ENCODE measurements at places on chromosomes 6 and 20.

GRCh38 chr6:105458551-105458950 is 55.7 kb upstream of the PREP start:
- no peak for DNase-seq

DNA sequence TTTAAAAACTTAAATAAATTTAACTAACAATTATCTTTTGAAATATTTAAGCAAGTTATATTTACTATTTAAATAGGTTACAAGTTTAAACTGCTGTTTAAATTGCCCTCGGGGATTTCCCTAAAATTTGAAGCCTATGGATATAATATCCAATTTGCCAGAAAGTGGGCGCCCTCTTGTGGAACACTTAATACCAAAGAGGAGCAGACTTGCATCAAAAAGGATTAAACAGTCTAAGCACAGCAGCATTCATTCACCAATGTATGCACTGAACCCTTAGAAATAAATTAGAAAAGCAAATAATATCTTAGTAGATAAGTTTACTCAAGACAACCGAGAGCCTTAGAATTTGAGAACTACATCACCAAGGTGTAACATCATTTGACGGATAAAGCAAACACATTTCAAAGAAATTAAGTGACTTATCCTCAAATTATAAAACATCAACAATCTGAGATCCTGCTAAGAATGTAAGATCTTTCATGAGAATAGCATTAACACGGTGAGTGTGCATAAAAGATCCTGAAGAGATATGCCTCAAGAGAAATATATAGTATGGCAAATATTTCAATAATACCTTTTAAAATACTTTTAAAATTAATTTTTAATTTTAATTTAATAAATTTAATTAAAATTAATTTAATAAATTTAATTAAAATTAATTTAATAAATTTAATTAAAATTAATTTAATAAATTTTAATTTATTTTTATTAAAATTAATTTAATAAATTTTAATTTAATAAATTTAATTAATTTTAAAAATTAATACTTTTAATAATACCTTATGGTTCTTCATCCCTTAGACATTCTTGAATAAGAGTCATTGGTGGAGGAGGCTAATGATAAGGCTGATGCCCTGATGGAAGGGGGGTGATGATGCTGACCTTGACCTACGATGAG is 11.5 kb upstream of the MEP1A start:
- peak; percentile 26 for DNase-seq

- DNase-seq, result no peak
These were observed 86.5 kb upstream of the RREB1 start for GRCh38 chr6:7021301-7021700.

- DNase-seq, result no peak
These were observed 26.3 kb upstream of the FOXQ1 start for GRCh38 chr6:1285556-1285955.

- DNase-seq, result no peak
These were observed 1.8 kb downstream of the SLA2 start for GRCh38 chr20:36644032-36644705.

DNA sequence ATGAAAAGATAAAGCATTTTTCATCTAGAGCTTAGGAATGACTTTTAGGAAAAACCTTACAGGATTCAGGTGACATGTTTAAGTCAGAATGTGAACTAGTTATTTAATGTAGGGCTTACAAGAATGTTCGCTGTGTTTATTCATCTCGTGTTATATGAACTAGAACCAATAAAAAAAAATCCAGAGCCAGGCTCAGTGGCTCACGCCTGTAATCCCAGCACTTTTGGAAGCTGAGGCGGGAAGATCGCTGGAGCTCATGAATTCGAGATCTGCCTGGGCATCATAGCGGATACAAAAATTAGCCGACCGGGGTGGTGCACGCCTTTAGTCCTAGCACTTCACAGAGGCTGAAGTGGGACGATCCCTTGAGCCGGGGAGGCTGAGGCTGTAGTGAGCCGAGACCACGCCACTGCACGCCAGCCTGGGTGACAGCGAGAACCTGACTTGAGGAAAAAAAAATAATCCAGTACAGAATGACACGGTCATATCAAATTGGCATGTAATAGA is 46.3 kb downstream of the OR2B2 start:
- DNase-seq, result no peak

- DNase-seq, result no peak
These were observed 793.4 kb downstream of the TENT5A start for GRCh38 chr6:80959034-80959433.

GRCh38 chr6:157461000-157461915 is 80.3 kb downstream of the ZDHHC14 start:
- DNase-seq, result no peak

- no peak for DNase-seq
These were observed 4.5 kb upstream of the BRD2 start for GRCh38 chr6:32963866-32964265.

- DNase-seq, result no peak
These were observed 694 bp upstream of the FAM120B start for GRCh38 chr6:170305805-170306323.

DNA sequence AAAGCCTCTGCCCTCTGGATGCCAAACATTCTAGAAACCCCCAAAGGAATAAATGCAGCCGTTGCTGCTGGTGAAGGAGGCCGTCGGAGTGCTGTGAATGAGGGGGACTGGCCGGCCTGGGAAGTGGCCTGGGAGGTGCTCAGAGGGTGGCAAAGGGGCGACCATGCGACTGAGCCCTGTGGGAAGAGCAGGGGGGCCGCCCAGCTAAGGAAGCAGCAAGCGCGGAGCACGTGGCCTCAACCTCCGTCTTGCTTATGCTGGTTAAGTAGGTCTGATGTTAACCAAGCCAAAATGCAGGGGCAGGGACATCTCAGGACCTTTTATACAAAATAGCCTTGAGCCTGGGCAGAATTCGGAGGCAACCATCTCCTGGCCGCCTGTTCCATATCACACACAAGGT is 381.5 kb downstream of the TAF4 start:
- no peak for DNase-seq

GRCh38 chr20:63706852-63707557 is 771 bp downstream of the ARFRP1 start:
- peak; percentile 12 for DNase-seq

GRCh38 chr6:136761227-136761922 is 30.9 kb downstream of the MAP3K5 start:
- DNase-seq, result no peak

- DNase-seq, result no peak
These were observed 932 bp downstream of the PACRG start for GRCh38 chr6:162728706-162729105.

DNA sequence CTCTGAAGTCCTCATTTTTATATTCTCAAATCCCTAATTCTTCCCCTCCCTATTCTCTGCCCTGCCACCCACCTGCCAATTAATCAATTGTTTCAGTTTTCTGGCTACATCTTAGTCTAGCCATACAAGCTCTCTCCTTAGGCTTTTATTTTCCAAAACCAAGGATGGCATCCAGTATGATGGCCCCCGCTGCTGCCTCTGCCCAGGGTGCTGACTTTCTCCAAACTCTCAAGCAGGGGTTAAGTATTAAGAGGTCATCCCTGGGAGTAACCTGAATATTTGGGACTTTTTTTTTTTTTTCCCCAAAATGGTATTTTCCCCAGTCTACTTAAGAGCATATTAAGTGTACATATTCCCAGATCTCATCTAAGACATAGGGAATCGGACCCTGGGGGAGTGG is 183.8 kb downstream of the DHX35 start:
- DNase-seq, result no peak

- DNase-seq, result no peak
These were observed 66.1 kb downstream of the JPH2 start for GRCh38 chr20:44120676-44121425.

GRCh38 chr20:47521059-47521808 is 19.5 kb downstream of the NCOA3 start:
- DNase-seq, result no peak

GRCh38 chr20:37468886-37469285 is 52.2 kb upstream of the NNAT start:
- no peak for DNase-seq

DNA sequence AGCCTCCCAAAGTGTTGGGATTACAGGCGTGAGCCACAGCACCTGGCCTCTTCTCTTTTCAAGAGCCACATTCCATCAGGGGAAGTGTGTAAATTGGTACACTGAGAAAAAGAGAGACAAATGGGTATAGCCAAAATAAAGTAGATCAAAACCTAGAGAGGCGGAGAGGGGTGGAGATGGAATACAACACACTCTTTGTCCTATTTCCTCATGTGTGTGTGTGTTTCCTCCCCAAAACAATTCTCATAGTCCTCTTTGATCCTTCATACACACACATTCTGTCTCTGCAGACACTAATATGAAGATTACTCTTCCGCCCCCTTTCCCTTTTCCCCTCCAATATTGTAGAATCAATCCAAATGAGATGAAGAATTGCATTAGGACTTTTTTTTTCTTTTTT is 16.0 kb downstream of the PXT1 start:
- DNase-seq, result no peak

DNA sequence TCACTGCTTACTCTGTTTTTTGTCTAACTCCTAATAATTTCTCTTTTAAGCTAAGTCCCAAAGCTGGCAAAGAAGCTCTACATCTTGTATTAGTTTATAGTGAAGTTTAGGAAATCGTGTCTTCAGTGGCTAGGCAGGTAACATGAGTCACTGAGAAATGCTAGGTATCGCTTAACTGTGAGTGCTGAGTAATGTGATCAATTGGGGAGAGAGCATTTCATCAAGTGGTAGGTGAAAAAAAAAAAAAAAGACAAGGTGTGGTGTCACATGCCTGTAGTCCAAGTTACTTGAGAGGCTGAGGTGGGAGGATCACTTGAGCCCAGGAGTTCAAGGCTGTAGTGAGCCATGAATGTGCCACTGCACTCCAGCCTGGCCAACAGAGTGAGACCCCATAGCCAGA is 125.3 kb downstream of the FAM83B start:
- DNase-seq, result no peak

DNA sequence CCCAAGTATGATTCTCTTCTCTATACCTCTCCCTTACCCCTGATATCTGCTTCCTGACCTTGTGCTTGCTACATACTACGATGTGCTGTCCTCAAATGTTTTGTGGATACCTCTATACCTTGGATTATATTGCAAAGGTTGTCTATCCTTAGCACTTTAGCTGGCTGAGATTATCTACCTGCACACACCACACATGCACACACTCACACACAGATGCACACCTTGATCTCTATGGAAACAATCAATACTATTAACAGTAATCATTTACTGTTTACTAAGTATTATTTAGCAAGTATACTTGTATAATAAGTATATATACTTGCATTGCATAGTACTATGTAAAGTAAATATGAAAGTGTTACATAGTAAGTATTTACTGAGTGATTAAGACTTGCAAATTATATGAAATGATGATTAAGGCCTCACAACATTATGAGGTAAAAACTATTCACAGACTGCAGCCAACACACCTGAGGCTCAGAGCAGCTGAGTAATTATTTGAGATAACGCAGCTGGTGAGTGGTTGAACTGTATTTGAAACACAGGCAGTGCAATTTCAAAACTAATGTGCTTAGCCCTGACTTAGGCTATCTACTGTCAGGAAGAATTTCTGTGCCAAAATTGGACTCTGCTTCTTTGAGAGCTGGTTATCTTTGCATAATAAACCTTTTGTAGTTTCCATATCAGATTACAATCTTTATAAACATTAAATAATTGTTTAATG is 699.9 kb downstream of the FRK start:
- no peak for DNase-seq

DNA sequence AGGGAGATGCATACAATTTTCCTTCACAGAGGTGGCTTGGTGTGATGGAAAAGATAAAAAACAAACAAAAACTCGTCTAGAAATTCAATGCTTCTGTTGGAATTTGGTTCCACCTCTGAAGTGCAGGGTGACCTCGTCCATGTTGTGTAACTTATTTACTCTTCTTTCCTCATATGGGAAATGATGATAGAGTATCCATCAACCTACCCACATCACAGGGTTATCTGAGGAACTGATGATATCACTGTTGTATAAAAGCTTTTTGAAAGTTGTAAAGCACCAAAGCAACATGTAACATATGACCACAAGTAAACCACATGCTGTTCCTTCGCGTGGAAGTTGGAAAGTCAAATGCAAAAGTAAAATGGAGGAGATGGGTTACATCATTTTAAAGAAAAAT is 212.0 kb upstream of the SGK1 start:
- no peak for DNase-seq

DNA sequence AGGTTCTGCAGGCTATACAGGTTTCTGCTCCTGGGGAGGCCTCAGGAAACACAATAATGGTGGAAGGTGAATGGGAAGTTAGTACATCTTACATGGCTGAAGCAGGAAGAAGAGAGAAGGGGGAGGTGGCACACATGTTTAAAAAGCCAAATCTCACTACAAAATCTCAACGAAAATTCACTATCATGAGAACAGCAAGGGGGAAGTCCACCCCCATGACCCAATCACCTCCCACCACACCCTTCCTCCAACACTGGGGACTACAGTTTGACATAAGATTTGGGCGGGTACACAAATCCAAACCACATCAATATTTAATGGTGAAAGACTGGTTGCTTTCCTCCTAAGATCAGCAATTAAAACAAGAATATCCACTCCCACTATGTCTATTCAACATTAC is 13.8 kb upstream of the POLR1H start:
- DNase-seq, result no peak

- no peak for DNase-seq
These were observed 4.2 kb downstream of the IL17A start for GRCh38 chr6:52190409-52190808.

DNA sequence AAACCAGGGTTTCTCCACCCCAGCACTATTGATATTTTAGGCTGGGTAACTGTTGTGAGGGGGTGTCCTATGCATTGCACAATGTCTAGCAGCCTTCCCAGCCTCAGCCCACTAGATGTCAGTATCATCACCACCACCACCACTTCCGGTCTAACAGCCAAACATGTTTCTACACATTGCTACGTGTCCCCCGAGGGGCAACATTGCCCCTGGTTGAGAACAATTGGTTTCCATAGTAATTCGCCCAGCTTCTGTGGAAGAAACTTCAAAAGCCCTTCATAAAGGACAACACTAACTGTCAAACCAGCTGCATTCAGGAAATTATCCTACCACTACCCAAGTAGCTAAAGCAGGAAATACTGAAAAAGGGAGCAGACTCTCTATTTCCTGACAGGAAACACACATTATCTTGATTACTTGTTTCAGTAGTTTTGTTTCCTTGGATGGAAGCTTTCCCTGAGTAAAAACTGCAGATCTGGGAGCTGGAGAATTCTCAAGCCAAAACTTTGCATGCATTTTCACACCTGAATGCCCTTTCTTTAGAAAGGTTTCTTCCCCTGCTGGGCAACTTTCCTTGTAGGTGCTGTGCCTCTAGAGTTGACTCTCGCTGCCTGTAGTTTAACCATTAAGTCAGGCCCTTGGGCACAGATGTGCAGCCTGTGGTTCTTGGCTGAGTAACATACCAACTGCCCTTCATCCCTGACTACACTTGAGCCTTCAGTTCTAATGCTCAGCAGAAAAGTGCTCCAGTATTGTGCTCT is 23.6 kb downstream of the PKHD1 start:
- no peak for DNase-seq

DNA sequence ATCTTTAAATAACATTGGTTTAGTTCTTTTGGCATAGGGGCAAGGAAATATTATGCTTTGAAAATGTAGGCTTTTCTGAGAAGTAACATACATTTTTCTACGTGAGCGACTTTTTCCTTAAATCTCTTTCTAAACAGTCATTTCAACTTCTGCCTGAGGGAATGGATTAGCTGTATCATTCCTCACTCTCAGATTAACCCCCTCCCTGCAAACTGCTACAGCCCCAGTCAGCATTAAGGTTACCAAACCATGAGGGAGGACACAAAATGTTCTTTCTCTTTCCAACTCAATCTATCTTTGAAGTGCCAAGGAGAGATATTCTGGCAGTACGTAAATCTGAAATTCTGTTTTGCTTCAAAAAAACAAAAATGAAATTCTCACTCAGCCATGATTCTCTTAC is 231.3 kb upstream of the FLRT3 start:
- DNase-seq, result no peak

GRCh38 chr6:27228963-27229477 is 18.5 kb upstream of the PRSS16 start:
- no peak for DNase-seq
